NCI-H187 treated with DMSO at 0.1 percent for 48 hours (cell line): ENCODE measurements at places on chromosomes 7 and 10.

- DNase-seq = no peak
Observed at GRCh38 chr7:141073173-141073640, 657 bp upstream of the TMEM178B start.

GRCh38 chr10:124231168-124232155 is 138.1 kb upstream of the CHST15 start:
- no peak for DNase-seq

- no peak for DNase-seq
Observed at GRCh38 chr10:107834706-107835105, 670.2 kb upstream of the SORCS1 start.

DNA sequence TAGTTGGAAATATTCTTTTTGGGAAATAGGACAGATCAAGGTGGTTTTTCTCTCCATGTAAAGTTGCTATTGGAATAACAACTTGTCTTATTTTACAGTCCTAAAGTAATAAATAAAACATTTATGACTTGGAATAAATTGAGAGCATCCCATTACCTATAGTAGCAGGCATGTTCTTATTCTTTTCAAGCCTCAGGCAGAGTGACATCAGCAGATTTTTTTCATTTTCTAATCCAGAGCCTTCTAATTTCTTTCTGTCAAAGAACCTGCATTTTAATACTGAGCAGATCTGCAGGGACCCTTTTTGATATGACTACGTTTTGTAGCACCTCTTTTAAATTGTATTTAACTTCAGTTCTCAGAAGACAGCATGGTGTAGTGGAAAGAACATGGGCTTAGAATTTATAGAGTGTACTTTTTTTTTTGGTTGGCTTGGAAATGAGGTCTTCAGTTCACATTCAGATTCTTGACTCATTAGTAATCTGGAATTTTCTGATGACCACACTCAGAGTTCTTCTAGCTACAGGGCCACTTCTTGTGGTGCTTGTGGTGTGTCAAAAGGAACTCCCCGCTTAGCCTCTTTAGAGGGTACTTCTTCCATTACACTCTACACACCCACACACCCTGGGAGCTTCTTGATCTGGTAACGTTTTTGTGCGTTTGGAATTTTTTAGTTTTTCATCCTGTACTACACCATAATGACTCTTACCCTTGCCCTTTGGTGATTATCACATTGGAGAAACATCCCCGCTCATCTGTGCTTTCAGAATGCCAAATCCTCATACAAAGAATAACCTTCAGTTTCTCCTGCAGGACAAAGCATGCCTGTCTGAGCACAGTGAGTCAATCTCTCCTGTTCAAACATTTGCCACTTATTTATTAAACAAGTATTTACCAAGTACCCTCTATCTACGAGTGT is 34.6 kb downstream of the AGK start:
- DNase-seq = no peak

DNA sequence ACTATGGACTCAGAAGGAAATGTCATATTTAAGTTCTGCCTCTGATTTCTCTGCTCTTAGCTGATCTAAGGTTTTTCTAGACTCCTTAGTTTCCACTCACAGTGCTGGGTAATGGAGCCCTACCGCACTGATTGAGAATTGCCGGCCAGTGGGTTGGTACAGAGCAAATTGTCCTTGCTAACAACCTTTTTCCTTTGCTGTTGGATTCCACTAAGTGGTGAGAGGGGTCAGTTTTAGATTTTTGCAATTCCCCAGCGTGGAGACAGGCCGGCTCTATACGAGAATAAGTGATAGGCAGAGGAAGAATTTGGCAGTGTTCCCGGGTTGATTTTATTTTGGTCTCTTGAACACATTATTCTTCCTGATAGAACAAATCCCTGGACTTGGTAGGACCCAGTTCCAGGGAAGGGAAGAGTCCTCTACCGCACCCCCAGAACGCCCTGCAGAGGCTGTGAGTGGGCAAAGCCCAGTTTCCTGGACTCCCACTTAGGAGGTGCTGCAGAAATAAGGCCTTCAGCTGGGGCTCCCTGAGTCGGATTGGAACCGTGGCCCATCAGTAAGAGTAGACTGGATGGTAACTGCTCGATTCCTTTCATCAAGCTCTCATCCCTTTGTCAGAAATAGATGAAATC is 3.0 kb upstream of the NRP1 start:
- no peak for DNase-seq

DNA sequence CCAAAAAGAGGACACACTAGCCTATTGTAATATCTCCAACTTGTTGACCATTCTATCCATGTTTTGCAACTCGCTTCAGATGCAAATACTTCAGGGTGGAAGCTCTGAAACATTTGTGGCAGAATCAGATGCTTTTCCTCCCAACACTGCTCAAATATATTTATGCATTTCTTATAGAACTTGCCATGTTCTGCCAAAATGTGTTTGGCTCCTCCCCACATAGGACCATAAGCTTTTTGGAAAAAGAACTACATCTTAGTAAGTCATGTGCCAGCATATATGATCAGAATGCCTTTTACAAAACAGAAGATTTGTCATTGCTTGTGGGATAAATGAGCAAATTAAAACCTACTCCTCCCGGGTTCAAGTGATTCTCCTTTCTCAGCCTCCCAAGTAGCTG is 484.5 kb downstream of the TNS3 start:
- no peak for DNase-seq

DNA sequence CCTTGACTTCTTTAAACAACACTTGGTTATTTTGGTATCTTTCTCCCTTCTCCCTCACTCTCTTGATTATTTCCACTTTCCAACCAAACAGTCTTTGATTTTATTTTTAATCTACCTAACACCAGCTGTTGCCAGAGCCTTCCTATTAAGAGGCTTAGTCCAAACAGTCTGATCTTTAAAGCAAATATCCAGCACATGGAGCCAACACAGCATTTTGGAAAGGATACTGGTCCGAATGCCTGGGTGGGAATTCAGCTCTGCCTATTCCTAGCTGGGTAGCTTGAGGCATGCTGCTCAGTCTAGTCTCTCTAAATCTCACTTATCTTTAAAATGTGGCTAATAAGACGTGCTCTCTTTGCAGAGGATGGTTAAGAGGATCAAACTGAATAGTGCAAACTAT is 129.3 kb downstream of the NRCAM start:
- DNase-seq = no peak

DNA sequence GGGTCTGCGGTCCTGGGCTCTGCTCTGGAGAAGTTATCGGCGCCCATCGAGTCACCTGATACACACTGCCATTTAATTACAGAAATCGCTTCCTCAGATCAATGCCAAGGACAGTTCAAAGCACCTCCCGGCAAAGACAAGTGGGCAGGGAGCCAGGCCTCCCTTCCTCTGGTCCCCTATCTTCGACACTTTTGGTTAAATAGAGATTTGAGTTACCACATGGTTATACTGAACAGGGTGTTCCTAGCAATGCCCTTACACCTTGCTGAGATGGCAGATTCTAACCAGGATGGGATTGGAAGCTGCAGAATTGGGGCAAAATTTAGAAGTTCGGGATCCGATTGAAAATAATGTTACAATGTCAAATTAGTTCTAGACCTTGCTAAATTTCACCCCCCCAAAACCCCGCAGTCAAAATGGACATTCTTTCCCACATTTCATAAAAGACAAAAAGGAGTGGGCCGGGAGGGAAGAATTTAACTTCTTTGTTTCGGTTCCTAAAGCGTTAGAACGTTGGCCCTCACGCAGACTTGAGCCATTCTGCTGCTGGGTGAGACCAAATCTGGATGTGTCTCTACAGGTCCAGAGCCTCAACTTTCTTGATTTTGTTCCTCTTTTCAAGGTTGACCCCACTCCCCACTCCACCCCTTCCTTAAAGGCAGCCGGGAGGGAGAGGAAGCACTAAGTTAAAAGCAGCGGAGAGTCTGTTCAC is 2.2 kb upstream of the DLX5 start:
- no peak for DNase-seq

- DNase-seq = no peak
Observed at GRCh38 chr10:96588616-96589419, 2.0 kb upstream of the TM9SF3 start.

DNA sequence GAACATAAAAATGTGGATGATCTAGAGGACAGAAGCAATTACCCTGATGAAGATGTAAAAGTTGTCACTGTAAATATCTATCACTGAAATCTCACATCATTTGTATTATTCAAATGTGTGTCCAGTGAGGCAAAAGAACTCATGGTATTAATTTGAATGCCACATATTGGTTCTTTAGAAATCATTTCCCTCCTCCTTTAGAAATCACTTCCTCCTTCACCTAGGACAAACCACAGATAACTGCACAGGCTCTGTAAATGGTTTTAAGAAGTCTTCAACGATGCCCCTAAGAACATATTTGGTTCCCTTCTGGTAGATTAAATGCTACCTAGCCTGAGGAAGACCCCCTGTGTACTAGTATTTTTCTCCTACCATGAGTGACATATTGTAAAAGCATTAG is 33.1 kb upstream of the ZNF518A start:
- no peak for DNase-seq

GRCh38 chr7:1368682-1369571 is 90.3 kb downstream of the MICALL2 start:
- no peak for DNase-seq

GRCh38 chr10:3689871-3690510 is 95.0 kb downstream of the KLF6 start:
- DNase-seq = no peak

GRCh38 chr7:124029396-124030188 is 3.3 kb downstream of the TMEM229A start:
- no peak for DNase-seq

DNA sequence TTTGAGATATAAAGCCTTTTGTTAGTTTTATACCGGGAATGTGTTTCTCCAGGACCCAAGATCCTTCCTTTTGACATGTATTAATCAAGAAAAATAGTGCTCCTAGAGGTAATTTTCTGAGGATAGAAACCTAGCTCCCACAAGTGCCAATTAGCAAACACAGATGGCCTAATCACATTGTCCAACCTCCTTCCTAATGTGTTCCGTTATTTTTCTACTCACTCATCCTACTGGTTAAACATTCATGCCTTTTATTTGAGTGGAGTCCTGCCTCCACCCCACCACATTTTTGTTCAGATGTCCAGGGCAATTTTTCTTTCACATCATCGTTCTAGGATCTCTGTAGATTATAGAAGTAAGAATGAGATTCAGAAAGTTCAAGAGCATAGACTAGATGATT is 610.0 kb upstream of the MBL2 start:
- DNase-seq = no peak

DNA sequence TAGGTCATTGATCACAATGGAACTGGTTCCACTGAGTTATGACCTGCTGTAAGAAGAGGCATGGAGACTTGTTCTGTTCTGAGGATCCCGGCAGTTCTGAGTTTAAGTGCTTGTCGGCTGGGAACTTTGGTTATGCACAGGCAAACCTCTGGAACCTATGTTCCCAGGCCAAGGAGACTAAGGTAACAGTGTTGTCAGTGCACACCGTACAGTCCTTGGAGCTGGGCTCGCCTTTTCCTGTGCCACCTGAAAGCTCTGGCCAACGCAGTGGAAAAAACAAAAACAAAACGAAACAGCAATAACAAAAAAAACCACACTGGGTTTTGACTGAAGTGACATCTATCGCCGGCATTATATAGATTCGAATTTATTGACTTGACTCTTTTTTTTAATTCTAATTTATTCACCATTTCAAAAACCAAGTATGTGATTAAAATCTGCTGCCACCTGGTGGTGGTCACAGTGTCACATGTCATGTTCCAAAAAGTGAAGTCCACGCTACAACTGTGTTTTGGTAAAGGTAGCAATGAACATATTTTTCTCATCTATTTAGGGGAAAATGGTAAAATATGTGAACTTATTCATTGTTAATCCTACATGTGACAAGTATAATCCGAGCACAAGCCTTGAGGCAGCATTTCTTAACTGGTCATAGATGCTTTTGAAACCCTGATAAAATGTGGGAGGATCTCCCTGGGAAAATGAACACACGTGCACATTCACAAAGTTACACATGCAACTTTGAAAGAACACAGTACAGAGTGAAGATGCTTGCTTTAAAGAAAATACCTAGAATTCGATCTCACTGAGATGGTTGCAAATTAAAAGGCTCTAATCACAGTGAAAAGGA is 113.8 kb upstream of the PPP2R2D start:
- no peak for DNase-seq

DNA sequence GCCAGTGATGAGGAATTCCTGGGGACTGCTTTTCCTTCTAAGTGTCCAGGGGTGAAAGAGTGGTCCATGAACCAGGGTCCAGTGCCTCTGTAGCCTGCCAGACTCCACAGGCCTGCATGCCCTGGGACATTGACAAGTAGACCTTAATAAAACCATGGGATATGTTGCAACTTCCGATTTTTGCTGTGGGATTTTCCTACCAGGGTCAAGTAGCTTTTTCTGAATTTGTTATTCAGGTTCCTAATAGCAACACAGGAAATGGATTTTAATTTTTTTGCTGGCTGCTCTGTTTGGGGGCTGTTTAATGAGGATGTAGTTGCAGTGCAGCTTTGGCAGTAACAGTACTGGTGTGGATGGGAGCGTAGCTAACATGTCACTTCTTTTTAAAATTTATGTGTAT is 42.1 kb downstream of the WBP1L start:
- no peak for DNase-seq

GRCh38 chr7:1858435-1859265 is 188.6 kb downstream of the ELFN1 start:
- no peak for DNase-seq

DNA sequence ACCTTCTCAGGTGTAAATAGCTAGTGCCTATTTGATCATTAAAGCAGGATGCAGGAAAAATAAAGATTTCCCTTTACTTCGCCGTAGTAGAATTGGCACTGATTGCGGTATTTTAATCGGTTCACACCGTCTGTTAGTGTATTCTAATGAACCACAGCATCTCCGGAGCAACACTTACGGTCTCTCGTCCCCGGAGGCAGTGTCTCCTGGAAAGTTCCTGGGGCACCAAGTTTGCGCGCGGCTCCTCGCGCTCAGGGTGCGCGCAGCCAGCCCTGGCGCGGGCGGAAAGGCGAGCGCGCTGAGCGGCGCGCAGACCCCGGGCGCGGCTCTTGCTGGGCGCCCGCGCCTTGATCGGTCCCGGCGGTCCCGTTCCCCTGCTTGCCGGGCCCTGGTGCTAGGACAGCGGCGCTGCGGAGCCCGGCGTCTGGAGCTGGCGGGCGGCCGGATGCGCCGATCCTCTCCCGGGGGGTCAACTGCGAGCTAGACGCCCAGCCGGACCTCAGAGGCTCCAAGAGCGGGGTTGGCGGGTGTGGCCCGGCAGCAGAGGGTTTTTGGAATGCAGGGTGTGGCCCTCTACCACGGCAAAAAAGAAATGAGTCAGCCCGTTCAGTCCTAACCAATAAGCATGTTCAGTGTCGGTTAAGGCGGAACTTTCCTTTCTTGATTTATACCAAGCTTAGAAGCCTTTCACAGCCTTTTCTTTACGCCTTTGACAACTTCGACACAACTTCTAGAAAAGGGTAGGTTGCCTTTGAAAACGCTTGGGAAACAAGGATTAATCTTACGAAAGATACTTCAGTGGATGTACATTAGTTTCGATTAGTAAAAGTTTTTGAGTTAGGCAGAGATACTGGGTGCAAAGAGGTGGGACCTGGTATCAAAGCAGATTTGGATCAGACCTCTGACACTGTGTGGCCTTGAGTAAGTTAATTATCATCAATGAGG is 166.8 kb upstream of the ASAH2 start:
- no peak for DNase-seq

- no peak for DNase-seq
Observed at GRCh38 chr7:45568536-45569289, 5.5 kb upstream of the ADCY1 start.

- DNase-seq = no peak
Observed at GRCh38 chr7:6259257-6259656, 13.2 kb downstream of the CYTH3 start.
